ENCODE measurements at places on chromosomes 7 and 10.

- DNase-seq, result no peak
These were observed 11.4 kb downstream of the CDK6 start for GRCh38 chr7:92824901-92825480.

- DNase-seq, result no peak
These were observed 5.9 kb downstream of the DUSP5 start for GRCh38 chr10:110503528-110504110.

DNA sequence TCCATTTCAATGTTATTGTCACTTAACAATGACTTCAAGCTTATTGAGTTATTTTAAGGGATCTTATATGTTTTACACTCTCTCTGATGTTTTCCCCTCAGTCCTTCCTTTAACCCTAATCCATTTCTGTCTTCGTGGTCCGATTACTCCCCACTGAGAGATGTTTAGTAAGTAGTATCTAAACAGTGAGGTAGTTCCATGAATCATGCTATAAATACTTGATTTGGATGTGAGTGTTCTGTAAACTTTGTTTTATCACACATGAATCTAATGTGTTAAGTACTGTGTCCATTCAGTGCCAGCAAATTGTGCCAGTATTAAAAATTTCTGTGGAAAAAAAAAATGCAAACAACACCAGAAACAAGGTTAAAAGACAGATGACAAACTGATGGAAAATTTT is 18.6 kb downstream of the RPP30 start:
- DNase-seq, result no peak

GRCh38 chr10:4824791-4825310 is 1.2 kb upstream of the AKR1E2 start:
- DNase-seq, result no peak

GRCh38 chr10:90162271-90162853 is 461.0 kb downstream of the KIF20B start:
- DNase-seq, result no peak

GRCh38 chr10:69051710-69052487 is 36.0 kb upstream of the SRGN start:
- DNase-seq, result no peak

DNA sequence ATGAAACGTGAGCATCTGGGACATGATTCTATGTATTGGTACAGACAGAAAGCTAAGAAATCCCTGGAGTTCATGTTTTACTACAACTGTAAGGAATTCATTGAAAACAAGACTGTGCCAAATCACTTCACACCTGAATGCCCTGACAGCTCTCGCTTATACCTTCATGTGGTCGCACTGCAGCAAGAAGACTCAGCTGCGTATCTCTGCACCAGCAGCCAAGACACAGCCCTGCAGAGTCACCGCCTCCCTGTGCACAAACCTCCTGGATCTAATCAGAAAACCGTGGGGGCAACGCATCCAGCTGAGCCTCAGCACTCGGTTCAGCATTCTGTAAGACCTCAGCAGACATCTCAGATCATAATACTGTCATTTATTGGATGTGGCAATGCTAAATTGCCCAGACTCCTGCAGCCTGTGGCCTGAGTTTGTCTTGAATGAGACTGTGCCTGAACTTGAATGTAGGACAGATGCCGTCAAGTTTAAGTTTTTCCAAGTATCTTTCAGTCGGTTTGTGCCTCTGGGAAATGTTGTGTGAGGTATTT is 41.5 kb upstream of the PRSS58 start:
- no peak for DNase-seq

DNA sequence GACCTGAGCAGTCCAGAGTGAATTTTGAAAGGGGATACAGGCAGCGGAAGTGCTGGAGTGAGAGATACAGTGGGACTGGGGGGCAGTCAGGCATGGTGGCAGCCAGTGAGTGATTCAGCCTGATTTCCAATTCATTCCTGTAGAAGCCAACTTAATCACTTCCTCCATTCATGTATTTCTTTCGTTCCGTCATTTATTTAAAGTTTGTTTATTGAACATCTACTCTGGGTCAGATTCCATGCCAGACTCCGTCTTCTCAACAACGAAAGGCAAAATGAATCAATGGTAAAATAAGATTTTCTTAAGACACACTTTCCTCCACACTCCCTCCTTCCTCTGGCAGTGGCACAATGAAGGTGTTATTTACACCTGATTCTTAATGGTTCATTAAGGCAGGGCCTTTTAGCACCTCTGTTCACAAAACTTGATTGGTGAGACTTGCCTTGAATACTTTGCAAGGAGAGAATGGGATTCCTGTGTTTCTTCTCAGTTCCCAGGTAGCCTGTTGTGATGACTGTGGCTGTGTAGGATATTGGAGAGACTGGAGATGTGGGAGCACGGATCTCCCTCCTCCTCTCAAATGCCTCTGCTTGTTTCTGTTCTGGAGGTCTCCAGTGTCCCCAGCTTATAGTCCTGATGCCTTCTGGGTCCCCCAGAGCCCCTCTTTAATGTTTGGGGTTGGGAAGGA is 27.9 kb downstream of the ADCYAP1R1 start:
- DNase-seq, result no peak

- DNase-seq, result no peak
These were observed 29.8 kb upstream of the CHST15 start for GRCh38 chr10:124123156-124123555.

DNA sequence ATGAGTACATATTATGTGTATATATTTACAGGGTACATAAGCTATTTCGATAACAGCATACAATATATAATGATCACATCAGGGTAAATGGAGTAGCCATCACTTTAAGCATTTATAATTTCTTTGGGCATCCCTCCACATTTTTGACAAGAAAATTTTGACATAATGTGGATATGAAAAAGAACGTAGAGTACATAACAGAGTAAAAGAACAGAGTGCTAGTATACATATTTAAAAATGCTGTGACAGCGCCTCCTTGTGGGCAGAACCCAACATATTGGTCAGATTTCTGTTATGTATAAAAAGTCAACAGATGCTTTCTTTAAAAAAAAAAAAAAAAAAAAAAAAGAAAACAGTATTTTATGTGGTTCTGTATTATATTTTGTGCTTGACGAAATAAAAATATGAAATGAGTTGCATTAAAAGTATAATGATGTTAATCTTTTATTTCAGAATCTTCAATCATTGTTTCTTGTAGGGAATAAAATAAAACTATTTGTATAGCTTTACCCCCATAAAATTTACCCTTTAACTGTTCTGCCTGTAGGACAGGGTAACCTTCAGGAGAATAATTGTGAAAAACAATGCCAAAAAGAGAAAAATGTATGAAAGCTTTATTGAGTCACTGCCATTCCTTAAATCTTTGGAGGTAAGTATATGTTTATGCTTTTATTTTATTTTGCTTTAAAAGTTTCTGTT is 18.3 kb upstream of the HBP1 start:
- DNase-seq, result peak; percentile 59

GRCh38 chr10:133230387-133231195 is 574 bp downstream of the UTF1 start:
- DNase-seq, result no peak
